ENCODE measurements at places on chromosomes 3 and 15.

DNA sequence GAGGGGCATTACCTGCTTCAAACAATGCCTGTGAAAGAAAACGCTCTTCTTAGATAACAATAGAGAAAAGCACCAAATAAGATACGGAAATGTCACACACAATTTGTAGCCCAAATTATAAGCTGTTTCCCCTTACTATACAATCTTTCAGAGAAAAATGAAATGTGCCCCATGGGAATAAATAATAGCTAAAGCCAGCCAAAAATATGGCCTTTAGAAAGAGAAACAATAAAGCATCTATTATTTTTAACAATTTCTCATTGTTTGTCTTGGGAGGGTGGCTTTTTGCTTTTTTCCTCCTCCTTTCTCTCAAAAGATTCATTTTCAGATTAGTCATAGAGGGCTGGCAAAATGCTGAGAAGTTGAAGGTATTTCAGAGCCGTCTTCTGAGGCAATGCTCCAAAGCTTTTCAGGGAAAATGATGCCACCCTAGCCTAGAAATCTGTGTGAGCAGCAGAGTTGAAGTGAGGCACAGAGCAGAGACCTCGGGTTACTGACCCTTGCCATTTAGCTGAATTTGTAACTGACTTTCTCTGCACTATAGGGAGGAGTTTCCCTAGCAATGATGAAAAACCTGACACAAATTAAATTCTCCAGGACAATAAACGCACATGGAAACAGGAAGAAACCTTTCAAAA, 86.3 kb upstream of the PRICKLE2 start:
- DNase-seq, result no peak

DNA sequence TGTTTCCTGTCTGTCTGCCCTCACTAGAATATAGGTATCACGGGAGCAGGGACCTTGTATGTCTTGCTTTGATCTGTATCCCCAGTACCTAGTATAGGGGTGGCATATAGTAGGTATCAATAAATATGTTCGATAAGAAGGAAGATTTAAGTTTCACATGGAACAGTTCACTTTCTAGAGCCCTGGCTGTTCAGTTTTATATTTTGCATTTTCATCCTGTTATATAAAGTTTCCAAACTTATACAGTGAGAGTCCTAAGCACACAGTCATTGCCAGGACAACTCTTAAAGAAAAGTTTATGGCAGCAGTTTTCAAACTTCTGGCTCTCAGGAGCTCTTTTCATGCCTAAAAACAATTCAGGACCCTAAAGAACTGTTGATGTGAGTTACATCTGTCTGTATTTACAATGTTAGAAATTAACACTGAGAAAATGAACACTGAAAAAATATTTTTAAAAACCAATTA, 13.4 kb downstream of the ITPR1 start:
- DNase-seq, result no peak

DNA sequence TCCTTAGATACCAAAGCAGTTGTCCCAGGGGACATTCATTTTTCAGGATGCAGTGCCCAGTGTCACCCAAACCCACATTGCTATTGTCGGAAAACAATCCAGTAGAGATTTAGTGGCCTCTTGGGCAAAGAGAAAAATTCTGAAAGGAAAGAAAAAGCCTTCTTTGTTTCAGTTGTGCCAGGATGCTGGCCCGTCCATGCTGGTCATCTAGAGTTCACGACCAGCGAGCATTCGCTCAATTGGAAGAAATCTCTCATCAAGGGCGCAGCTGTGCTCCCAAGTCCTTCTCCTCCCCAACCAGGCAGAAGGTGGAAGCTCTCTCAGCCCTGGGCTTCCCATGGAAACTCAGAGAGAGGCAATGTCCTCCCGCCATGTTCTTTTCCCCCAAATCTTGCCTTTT, 123.7 kb downstream of the MTHFS start:
- no peak for DNase-seq

- no peak for DNase-seq
Observed at GRCh38 chr3:100264242-100264641, 3.5 kb downstream of the TBC1D23 start.

DNA sequence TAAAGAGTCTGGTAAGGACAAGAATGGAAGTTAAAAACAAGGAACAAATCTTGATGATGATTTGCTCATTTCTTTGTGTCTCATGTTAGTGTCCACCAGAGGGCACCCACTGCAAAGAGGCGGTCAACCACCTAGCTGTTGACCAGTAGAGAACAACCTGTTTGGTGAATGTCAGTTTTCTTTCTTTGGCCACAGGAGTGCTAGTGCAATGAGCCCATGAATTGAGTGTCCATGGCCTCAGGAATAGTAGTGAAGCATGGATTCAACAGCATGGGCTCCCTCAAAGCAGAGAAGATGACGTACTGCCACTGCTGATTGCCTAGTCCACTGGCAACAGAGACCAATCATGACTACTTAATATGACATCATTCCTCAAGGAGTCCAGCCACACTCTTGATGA, 10.7 kb upstream of the CNTN6 start:
- DNase-seq, result no peak

GRCh38 chr3:20352546-20353179, 166.7 kb upstream of the SGO1 start:
- no peak for DNase-seq

DNA sequence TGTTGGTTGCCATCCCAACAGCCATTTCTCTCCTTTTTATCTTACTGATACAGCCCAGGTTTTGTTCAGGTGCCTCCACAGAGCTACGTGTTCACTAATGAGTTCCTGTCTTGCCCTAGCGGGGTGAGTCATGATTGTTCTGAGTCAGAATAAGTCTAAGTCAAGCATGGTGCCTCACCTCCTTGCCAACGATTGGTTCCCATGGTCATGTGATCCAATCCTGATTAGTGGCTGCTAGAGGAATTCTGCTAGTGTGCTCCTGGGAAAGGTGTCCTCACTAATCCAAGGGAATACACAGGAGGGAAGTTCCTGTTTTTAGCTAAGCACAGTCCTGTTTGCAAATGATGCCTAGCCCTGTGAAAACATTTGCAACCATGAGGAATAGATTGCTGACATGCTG, 99.8 kb downstream of the NSUN3 start:
- DNase-seq, result no peak

DNA sequence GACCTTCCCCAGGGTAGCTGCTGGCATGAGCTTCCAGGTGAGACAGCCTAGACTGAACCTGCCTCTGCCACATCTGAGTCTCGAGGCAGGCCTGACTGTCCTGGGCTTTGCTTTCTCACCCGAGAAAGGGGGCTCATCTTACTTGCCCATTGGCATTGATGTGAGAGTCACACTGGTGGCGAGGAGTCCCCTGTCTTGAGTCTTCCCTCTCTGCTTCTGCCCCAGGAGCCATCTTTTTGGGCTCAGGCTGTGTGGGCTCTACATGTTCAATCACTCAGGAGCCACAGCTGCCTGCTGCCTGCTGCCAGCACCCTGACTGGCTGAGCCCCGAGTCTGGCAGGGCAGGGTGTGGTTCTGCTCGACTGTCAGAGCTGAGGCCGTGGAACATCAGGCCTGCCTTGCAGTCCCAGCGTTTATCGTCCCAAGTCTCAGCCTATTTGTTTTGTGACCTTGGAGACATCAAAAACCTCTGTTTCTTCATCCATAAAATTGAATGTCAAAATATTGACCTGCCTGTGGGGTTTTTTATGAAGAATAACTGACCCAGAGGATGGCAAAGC, 132.5 kb downstream of the DNAJB8 start:
- DNase-seq, result no peak

- DNase-seq, result no peak
Observed at GRCh38 chr15:61256231-61256630, 27.1 kb upstream of the RORA start.

GRCh38 chr3:120420928-120421551, 29.8 kb downstream of the FSTL1 start:
- no peak for DNase-seq

DNA sequence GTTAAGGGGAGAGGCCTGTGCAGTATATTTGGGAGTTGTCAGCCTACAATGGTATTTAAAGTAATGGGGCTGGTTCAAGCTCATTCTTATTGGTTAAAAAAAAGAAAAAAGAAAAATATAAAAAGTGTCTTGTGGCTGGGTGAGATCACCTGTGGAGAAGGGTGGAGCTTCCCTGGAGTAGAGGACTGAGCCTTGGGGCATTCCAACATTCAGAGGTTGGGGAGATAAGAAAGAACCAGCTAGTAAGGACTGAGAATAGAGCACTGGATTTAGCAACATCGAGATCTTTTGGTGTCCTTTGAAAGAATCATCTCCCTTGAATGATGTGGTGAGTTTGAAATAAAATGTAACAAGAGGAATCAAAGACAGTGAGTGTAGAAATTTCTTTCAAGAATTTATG, 5.2 kb downstream of the SLC49A4 start:
- no peak for DNase-seq

DNA sequence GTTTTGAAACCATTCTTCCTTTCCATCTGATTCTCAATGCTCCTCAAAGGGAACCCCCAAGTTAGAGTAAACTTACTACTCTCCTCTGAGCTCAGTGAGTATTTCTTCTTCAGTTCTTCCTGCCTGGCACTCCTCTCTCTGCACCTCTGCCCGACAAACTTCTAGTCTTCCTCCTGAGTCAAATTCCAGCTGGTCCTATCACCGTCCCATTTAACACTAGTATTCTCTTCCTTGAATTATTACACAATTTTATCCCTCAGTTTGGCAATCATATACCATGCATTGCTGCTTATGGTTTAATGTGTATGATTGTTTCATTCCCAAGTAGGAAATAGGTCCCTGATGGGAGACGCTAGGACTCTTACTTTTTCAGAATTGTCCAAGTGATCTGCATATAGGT, 279.7 kb downstream of the MECOM start:
- no peak for DNase-seq

GRCh38 chr3:187665010-187665409, 5.2 kb downstream of the SST start:
- DNase-seq, result no peak

DNA sequence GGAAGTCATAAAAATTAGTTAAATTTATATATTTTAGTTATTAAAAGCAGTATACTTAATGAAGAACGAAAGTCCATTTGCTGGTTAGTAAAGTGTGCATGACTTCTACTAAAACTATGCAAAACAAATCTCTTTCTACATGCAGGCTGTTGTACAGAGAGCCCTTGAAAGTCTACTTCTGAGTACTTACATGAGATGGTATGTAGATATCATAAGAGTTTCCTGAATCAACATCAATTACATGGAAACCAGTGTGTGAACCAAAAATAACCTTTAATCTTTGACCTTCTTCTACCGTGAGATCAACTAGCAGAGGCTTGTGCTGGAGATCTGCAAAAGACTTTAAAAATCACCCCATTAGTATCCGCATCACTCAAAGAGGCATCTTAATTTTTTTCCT, 42.1 kb upstream of the SLC2A2 start:
- no peak for DNase-seq

DNA sequence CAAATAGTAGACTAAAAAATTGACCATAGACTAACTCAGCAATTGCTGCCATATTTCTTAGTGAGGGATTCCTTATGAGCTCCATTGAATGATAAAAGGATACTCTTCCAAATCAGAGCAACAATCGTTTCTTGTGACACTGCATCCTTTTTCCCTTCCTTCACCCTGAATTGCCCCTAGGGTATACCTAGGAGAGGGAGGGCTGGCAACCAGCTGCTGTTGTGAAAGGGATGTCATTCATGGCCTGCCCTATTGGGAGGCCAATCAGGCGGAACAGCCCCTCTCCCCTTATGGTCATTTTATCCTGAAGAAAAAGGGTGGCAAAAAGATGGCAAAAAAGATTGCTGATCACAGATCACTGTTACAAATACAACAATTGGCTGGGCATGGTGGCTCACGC, 26.3 kb downstream of the B3GNT5 start:
- DNase-seq, result no peak

DNA sequence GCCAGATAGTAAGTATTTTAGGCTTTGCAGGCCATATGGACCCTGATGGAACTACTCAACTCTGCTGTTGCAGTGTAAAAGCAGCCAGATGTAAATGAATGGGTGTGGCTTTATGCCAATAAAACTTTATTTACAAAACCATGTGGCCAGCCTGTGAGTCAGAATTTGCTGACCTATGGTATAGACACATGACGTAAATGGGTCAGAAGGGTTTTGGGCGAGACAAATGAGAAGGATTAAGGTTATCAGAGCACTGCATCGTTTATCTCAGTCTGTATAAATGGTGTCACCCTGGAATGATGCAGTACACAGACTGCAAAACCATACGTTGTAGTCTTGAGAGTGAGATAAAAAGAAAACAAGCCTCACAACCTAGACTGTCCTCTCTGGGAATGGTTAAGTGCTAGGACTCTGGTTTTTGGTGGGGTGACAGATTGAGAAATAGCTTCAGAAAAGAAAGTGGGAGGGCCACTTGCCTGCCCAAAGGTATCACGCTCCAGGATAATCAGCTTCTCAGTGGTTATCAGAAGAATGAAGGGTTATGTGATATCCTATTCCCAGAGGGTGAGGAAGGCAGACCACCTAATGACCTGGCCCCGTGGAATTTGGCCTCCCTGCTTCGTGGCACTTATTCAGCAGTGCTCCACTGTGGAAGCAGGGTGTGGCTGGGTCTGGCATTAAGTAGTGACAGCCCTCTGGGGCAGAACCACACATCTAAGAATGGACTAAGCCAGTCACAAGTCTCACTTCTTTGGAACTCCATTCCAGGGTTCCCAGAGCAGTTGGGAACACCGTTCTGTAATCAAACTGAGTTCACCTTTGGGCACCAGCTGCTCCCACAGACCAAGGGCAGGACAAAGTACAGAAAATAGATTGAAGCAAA, 46.1 kb downstream of the ABHD5 start:
- DNase-seq, result no peak

- no peak for DNase-seq
Observed at GRCh38 chr3:133878518-133878917, 17.2 kb downstream of the RAB6B start.

DNA sequence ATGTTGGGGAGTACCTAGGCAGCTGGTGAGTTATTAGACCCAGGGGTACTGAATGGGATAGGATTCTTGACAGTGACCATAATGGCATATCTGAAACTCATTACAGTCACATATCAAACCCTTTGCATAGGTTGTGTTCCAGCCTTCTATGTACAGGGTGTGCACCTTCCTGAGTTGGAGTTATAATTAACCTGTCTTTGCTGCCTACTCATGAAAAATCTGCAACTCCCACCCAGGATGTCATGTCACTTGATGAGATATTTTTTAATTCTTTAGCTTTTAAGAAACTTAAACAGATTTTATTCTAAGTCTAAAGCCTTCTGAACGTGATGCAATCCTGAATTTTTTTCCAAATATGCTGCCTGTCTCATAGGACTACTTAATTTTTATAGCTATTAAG, 21.1 kb upstream of the ADGRG7 start:
- no peak for DNase-seq

Data from nucleus accumbens (tissue), 56 donors.